ENCODE measurements at places on chromosomes 3 and 15.

GRCh38 chr3:124200407-124200806 is 208.5 kb upstream of the ROPN1 start:
- no peak for DNase-seq

GRCh38 chr3:29639578-29640290 is 358.9 kb downstream of the RBMS3 start:
- DNase-seq: no peak

DNA sequence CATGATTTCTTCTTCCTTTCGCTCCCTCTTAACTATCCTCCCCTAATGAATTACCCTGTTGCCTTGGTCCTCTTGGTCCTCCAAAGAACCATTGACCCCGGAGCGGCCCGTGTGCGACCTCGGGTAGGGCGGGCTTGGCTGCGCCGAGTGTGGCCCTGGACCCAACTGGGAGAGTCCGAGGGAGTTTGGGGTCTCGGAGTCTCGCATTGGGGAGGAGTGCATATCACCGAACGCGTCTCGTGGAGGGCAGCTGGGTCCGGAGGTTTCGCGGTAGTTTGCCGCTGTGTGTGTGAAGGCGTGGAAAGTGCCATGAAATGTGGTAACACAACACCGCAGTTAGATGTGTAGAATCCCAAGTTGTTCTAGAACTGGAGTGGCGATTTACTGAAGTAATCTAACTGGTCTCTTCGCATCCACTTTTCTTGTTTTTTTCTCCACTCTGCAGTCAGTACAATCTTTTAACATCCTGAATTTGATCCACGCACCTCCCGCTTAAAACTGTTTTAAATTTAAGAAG is 363 bp downstream of the GTF2E1 start:
- DNase-seq: no peak

DNA sequence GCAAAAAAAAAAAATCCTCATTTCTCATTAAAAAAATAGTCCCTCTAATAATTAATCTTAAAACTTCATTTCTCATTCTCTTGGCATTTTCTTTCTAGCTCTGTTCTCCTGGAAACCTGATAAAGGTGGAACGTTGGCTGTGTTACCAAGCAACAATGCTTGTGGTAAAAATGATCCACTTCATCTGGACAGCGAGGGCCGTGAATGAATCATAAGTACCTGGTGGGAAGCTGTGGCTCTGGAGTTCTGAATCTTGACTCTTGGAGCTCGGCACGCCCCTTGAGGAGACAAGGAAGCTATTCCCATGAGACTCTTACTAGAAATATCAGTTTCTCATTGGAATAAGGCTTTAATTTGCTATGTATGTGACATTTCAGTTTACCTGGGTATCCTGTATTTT is 32.5 kb downstream of the BCL2L10 start:
- DNase-seq: no peak

- no peak for DNase-seq
Observed at GRCh38 chr3:139418144-139418543, 28.7 kb upstream of the COPB2 start.

GRCh38 chr15:31552482-31553099 is 226.0 kb downstream of the KLF13 start:
- DNase-seq: no peak

GRCh38 chr15:40052604-40053003 is 13.6 kb upstream of the SRP14 start:
- DNase-seq: no peak

DNA sequence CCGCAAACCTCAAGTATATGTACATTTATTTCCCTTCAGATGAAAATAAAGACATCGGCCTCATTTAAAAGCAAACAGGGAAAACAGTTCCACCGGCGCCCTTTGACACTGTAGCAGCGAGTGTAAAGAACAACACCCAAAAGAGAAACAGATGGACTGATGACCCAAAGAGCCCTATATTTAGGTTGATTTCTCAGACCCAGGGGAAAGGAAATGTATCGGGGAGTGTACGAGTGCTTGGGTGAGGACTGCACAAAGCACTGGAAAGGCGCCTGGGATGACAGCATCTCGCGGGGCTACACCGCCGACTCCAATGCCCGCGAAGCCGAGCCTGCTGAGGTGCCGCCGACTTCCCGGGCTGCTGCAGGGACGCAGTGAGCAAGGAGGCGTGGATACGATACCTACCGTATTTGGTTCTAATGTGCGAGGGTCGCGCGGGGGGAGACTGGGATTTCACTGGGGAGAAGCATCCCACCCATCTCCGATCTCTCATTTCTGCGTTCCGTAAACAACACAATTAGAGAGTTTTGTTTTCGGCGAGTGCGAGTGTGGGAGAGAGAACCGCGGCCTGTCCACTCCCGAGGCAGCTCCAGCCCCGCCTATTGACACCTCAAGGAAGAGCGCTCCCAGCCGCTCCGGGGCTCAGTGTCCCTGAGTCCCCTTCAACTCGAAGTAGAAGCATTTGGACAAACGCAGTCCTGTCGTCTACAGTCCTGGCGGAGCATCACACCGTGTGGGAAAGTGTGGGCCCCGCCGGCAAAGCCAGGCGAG is 2.0 kb downstream of the MECOM start:
- no peak for DNase-seq

- DNase-seq: no peak
Observed at GRCh38 chr15:59741274-59741906, 52.3 kb upstream of the BNIP2 start.

DNA sequence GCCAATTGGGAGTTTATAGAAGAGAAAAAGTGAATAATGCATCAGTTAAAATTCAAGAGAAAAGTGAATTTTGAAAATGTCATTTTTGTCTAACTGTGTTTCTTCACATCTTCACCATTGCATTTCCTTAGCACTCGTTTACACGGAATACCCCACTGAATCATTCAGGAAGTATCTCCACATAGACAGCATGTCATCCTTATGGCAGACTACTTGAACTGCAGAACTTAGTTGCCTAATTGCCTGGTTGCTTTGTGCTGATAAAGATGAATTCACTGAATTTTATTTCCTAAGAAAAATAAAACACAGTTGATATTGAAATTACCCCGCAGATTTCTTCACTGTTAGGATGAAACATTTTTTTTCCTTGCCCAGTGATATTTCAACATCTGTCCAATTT is 627.1 kb downstream of the ROBO1 start:
- no peak for DNase-seq

- no peak for DNase-seq
Observed at GRCh38 chr3:57065588-57065987, 5.1 kb downstream of the SPATA12 start.

DNA sequence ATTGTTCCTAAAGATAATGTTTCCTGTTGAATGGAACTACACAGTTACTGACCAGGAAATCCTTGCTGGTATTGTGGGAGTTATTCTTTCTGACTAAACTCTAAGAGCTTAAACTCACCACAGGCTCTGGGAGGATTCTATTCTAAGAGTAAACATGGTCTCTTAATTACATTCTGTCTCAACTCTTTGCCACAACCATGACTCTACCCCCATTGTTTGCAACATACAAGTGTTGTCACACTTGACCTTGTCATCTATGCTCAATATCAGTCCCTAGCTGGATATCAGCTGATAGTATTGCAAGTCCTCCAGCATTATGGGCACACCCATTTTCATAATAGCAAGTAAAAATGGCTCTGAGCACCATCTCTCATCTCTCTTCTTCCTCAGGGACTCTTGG is 29.6 kb upstream of the SECISBP2L start:
- DNase-seq: no peak

DNA sequence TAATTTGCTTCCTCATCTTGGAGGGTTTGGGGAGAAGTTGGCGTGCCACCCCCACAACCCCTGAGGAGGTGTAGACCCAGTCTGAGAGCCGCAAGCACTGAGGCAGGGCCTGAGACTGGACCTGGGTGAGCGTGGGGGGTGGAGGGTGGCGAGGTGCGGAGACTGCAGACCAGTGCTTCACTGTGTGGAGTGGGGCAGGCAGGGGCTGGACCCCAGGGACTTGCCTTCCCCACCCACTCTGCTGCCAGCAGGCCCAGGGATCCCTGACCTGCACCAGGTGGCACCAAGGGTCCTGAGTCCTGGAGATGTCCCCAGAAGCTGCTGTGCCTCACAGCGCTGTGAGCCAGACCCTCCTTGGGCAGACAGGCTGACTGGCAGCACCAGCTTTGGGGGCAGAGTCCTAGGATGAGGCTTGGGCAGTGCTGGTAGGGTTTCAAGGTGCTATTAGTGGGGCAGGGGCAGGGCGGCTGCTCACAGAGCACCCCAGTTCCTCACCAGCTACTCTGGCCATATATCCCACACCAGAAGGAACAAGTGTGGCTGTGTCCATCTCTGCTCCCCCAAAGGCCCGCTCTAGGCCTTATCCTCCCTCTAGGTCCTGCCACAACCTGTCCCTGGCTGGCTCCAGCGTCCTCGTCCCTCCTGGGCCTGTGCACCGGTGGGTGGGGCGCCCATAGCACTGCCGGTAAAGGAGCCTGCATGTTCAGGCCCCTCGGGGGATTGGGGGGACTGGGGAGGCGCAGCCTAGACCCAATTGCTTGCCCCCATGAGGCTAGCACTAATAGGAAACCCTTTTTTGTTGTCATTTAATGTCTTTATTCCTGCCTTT is 11.8 kb downstream of the ZBTB47 start:
- DNase-seq: no peak

GRCh38 chr3:120180731-120181412 is 86.6 kb upstream of the GSK3B start:
- DNase-seq: no peak

- no peak for DNase-seq
Observed at GRCh38 chr3:9791127-9791526, 1.1 kb downstream of the TADA3 start.

DNA sequence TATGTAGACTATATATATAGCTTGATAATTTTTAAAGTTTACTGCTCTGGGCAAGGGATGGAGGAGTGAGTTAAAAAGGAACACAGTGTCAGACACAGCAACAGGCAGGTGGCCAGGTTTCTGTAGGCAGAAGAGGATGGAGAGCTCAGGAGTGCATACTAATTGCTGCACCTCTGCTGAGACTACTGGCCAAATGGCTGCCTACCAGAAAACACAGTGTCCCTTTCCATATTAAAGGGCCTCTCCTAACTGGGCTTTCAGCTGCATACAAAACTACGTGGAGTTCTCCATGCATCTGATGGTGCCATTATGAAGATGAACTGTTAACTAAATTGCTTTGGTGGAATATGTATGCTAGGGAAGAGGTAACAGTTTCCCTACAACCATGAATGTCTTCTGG is 1.8 kb downstream of the ATP13A4 start:
- DNase-seq: no peak

DNA sequence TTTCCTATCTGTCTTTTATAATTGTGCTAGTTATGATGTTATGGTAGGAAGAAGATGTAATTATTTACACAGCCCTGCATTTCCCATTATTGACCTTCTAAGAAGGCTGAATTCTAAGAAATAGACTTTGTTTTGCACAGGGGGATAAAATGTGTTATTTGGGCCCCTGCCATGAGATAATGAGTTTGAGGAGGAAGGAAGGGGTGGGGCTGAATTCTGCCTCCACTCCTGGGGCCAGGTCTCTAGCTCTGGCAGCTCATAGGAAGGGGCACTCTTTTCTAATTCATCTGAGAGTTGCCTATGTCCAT is 69.2 kb upstream of the GOLGA8B start:
- DNase-seq: no peak
